Cortex of kidney (tissue), 1 donor: ENCODE measurements at places on chromosomes 3 and 15.

DNA sequence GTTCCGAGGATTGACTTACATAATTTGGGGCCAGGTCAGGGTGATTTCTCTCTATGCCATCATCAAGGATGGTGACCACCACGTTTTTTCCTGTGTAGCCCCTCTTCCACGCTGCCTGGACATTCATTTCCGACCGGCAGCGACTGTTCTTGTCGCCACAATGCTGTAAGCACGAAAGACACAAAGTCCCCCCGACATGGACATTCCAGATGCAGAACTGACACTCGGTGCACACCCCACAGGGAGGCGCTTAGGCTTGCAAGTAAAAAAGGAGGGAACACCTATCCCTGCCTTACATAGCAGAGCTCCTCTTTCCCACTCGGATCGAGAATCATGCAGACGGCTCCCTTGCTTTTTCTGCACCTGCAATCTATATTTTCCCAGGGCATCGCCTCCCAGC lies 58.2 kb downstream of the PCSK6 start:
- no peak for DNase-seq

GRCh38 chr3:153273767-153274435 lies 111.9 kb downstream of the RAP2B start:
- no peak for DNase-seq

GRCh38 chr3:109369510-109369909 lies 32.2 kb upstream of the DPPA4 start:
- DNase-seq = no peak

DNA sequence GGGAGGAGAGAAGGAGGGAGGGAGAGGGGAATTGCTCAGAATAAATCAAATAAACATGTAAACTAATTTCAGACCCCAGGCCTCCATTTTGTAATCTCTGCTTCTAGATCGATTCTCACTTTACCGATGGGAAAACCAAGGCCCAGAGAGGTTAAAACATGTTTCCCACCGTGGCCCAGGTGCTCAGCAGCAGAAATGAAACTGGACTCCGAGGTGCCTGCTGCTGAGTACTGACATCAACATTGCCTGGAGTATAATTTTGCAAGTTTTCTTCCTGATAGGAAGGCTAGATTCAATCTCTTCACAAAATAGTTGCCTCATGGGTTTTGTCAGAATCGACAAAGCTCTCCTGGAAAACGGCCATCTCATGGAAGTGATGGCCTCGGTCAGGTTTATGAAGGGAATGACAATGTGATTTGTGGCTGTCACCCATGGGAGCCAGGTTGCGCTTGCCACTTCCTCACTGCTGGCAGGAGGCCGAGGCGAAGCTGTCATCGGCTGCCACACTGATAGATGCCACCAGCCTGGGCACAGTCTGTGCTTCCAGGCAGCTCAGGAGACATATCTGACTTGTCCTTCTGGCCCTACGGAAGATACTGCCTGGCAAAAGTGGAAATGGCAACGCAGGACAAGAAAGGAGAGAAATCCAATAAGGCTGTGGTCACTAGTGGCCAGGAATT lies 133.1 kb upstream of the LRRN1 start:
- DNase-seq = no peak

DNA sequence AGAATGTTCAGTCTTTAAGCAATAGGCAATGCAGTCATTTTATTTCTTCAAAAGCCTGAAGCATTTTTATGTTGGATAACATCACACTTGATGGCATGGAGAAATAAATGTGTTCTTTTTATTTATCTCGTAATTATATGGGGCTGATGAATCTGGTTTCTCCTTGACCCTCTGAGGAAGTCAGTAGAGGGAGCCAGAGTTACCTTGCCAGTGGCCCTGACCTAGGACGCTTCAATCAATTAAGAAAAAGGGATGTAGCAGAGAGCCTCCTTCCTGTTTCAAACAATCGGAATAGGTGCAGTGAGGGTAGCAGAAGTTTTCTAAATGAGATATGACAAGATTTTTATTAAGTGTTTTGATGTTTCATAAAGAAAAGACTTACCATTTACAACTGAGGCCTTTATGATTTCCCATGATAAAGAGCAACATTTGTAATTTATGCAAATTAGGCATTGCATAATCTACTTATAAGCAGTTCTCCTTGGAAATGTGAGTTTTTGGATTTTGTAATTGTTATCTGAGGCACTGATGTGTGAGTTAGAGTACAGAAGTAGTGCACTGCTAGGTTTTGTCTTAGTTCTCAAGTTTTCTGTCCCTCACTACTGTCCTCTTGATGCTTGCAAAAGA lies 129.1 kb downstream of the RAP2B start:
- no peak for DNase-seq

DNA sequence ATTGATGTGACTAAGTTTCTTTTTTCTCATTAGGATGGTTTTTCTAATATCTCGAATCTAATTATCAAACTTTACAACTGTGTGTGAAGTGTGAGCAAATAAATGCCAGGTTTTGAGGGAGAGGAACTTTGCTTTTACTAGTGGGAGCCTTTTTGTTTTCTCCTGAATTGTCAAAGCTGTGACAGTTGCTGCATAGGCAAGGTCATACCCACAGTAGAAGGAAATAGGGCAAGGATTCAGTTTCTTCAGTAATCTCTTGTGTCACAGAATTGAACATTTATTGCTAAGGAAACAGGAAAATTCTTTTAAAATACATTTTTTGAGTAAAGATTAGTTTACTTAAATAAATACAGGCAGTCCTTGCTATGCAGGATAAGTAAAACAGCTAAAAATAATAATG lies 19.5 kb downstream of the GMPS start:
- DNase-seq = no peak

GRCh38 chr3:88150371-88150770 lies 612 bp downstream of the C3orf38 start:
- no peak for DNase-seq

GRCh38 chr3:67357610-67358458 lies 296.6 kb downstream of the SUCLG2 start:
- DNase-seq = no peak

GRCh38 chr3:55790596-55791350 lies 303.7 kb upstream of the WNT5A start:
- DNase-seq = no peak
